NCI-H345 (cell line): ENCODE measurements at places on chromosomes 13 and 19.

GRCh38 chr19:45467115-45467455, 711 bp upstream of the FOSB start:
- DNase-seq = no peak

DNA sequence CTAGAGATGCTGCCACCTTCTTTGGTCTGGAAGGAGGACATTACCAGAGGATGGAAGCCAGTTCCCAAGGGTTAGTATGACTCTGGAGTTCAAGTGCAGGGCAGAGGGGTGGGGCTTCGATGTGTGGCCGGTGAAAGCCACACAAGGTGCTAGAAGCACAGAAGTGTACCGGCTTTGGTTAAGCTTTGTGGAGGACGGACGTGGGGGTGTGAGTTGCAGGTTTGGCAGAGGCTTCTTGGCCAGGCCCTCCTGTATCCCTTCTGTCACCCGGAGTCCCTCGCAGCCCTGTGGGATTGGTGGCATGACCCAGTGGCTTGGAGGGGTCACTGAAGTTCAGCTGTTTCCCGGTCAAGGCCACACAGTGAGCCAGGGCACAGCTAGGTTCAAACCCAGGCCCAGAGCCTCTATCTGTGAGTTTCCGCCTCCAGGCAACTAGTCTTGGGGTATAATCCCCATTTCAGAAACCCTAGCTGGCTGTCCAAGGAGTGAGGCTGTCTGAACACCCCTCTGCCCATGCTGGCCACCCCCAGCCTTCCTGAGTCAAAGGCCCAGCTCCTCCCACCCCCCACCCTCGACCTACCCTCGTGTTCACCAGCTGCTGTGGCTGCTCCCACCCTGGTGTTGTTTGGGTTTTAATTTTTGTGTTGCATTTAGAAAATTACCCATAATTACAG, 4.6 kb upstream of the SSBP4 start:
- DNase-seq = no peak

GRCh38 chr13:26548205-26548765, 9.2 kb upstream of the WASF3 start:
- no peak for DNase-seq

DNA sequence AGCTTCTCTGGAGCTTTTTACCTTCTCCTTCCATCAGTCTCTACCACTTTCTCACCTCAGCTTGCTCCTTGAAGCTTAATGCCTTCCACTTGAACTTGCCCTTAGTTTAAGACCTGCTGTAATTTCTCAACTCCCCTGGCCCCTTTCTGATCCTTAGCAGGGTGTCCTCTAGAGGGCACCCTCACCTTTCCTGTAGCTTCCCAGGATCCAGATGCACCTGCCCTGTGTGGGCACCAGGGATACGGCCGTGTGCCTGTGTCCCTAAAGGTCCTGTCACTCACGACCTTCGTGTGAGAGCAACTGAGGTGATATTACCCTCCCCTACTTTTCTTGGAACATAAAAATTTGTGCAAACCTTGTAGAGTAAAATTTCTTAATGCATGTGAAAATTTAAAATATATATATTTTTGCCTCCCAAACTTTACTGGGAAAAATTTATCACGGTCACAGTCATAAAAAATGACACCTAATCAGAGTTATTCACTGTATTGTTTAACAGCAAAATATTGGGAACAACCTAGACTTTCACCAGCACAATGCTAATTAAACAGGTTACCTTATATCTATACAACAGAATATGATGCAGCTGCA, 46.4 kb downstream of the PSG3 start:
- DNase-seq = peak; percentile 9

GRCh38 chr13:83752141-83752540, 130.1 kb downstream of the SLITRK1 start:
- DNase-seq = no peak
